ENCODE measurements at places on chromosomes 13 and 19.

DNA sequence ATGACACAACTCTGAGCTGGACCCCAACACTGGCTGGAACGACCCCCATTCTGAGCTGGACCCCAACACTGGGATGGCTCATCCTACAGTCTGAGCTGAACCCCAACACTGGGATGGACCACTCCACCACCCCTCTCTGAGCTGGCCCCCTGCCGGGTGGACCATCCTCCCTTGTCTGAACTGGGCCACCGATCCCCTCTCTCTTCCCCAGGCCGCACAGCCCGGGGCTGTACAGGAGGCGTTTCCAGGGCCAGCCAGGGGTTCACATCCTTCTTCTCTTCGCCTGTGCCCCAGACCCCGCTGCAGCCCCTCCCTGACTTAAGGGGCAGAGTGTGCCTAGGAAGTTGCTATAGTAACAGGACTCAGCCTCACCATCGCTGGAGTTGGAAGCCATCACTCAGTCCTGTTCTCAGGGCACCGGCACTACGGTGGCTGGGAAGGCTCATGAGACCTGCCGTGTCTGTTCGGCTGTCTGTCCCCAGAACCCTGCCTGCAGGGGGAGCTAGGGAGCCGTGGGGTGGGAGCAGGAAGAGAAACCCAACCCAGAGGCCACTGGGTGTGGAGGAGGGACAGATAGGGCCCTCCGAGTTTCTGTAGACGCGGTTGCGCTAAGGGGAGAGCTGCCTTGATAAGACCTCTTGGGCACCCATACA is 3.7 kb downstream of the PRKACA start:
- DNase-seq = peak; percentile 23

DNA sequence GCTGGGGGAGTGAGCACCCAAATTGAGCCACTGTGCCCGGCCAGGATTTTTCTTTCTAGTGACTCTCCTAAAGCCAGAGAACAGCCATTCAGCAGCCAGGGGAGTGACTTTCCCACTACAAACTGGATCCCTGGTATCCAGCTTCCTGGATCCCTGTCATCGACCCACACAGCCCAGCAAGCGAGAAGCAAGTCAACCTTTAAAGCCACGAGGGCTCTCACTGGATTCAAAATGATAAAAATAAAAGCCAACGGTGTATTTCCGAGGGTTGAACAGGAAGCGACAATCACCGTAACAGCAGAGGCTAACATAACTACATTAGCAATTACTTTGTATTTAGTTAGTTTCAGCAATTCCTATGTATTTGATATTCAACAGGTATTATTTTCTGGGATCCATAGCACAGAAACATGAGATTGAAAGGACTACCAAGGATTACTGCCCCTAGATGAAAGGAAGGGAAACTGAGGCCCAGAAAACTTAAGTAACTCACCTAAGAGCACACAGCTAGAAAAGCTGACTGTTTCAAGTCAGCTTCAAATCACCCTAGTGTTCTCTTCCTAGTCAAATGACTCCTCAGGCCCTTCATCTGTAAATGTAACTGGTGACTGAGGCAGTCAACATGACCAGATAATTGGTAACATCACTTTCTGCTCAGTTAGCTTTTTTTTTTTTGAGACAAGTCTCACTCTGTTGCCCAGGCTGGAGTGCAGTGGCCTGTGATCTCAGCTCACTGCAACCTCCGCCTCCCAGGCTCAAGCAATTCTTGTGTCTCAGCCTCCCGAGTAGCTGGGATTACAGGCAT is 2.7 kb downstream of the RFX1 start:
- no peak for DNase-seq

- no peak for DNase-seq
Observed at GRCh38 chr19:4559569-4559968, at the start of gene SEMA6B. TSS of gene SEMA6B (minus strand) at chr19:4559684. CDS start at chr19:4558457, 1,227 bp downstream.

GRCh38 chr13:92829930-92830329 is 396.7 kb upstream of the GPC6 start:
- no peak for DNase-seq

DNA sequence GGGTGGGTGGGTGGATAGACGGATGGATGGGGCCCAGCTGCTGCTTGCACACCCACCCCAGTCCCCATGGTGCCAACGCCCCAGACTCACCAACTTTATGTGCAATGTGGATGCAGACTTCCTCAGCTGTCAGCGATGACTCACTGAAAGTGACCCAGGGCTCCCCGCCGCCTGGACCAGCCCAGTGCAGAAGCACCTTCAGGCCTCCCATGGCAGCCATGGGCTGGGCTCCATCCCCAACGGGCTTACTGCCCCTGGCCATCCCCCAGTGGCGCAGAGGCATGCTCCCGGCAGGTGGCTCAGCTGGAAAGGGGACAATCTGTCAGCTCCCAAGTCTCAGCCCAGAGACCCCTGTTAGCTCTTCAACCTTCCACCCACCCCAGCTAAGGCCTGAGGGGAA is 2.2 kb downstream of the TYK2 start:
- DNase-seq = no peak

- no peak for DNase-seq
Observed at GRCh38 chr13:21686751-21687391, 16.0 kb downstream of the FGF9 start.

GRCh38 chr19:7674010-7675005 is 2.6 kb upstream of the MCEMP1 start:
- no peak for DNase-seq

- no peak for DNase-seq
Observed at GRCh38 chr13:38686577-38687245, at the start of gene FREM2. TSS of gene FREM2 (plus strand) at chr13:38687077. CDS start at chr13:38687345, 268 bp downstream.

DNA sequence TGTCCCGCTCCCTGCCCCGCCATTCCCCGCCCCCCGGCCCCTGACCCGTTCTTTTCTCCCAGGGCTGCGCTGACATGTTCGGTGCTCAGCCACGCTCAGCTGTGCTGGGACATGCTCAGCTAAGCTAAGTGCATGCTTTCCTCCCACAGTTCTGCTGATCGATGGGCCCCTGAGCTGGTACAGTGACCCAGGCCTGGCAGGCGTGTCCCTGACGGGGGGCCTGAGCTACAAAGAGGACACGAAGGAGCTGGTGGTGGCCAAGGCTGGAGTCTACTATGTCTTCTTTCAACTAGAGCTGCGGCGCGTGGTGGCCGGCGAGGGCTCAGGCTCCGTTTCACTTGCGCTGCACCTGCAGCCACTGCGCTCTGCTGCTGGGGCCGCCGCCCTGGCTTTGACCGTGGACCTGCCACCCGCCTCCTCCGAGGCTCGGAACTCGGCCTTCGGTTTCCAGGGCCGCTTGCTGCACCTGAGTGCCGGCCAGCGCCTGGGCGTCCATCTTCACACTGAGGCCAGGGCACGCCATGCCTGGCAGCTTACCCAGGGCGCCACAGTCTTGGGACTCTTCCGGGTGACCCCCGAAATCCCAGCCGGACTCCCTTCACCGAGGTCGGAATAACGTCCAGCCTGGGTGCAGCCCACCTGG is 3.7 kb downstream of the TNFSF9 start:
- DNase-seq = no peak

DNA sequence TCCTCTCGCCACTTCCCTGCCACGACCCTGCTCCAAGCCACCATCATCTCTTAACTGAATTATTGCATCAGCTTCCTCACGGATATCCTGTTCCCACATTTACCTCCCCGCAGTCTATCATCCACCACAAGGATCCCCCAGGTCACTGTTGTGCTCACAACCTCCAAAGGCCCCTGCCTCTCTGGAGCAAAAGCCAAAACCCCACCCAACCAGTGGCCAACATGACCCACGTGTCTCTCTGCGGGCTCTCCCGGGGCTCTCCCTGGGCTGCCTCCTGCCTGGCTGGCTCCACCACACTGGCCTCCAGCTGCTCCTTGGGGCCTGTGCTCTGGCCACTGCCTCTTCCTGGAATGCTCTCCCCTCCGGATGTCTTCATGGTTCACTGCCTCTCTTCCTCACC is 809.3 kb downstream of the UQCRFS1 start:
- no peak for DNase-seq

GRCh38 chr13:31195616-31196015 is 4.2 kb upstream of the B3GLCT start:
- no peak for DNase-seq

- DNase-seq = no peak
Observed at GRCh38 chr13:23822252-23822824, 66.9 kb downstream of the MIPEP start.

DNA sequence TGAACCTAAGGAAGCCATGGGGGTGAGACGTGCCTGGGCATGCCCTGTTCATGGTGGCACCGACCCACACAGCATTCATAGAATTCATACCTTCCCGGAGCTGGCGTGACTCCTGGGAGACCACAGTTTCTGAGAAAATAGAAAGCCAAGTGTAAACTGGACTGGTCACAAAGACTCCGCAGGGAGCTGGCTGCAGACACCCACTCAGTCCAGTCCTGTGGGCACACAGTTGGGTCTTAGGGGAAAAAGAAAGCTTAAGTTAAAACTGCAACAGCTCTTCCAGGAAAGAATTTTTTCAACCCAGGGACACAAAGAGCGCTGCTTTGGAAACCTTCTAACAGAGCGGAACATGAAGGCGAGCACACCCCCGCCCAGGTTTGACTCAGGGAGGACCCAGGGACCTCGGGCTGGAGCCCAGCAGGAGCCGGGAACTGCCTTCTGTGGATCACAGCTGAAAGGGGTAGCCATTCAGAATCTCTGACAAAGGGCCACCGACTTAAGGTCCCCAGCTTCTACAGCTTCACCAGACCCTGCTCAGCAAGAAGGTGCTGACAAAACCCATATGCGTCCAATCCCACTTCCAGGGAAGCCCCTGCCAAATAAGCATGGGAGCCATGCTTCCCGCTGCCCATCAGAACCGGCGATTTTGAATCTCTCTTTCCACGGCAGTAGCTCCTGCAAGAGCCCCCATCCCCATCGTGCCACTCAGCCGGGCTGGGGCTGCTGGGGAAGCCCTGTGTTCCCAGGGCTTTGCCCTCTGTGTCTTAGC is 183.7 kb downstream of the COL4A1 start:
- no peak for DNase-seq

DNA sequence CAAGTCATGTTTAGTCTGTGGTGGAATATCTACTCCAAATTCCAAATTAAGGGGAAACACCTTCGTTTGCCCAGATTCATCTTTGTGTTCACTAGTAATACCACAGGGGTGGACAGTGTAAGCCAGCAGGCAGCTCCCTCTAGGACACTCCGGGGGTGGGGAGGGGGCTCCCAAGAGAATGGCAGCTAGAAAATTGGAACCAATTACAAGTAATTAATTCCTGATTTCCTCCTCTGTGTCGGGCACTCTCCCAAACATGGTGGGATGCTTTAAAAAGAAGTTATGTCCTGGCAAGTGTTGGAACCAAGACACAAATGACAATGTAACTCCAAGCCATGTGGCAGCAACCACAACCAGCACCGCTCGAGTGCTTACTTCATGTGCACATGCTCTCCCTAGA is 5.9 kb downstream of the COL4A1 start:
- DNase-seq = no peak

- no peak for DNase-seq
Observed at GRCh38 chr13:66723576-66723975, 506.6 kb downstream of the PCDH9 start.

DNA sequence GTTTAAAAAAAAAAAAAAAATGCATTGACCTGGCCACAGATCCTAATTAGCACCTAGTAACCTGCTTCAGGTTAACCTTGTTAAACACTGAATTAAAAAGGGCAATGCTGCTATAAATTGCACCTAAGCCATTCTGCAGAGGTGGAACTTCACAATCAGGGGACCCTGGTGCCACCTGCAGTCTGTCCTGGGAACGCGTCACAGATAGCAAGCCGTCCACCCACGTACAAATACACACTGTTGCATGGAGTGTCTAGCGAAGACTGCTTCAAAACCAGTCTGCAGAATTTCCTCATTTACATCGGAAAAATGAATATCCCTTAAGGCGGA is 169.3 kb downstream of the COL4A1 start:
- no peak for DNase-seq

DNA sequence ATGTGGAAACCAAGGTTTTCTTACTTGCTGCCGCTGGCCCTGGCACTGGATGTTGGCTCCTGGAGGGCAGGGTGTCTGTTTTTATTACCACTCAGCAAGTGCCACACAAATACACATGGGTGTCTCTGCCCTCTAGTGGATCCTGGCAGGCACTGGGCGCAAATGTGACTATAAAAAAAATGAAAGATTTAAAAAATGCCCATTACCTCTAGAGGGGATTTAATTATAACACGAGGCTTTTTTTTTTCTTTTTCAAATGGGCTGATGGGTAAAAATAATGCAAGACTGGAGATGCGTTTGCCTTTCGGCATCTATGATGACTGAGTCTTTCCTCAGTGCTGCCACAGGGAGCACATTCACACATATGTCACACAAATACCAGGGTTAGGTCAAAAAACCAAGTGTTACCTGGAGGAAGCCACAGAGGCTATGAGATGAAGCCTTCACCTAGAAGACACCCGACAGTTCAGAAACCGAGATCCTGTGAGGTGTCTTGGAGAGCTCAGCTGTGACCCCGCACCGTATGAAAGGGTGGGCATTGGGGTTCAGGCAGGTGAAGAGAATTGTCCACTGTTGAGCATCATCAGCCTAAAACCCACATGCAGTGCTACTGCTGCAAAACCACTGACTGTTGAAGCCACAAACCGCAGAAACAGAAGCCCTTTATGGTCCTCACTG is 25.7 kb downstream of the CHAMP1 start:
- peak; percentile 36 for DNase-seq
